Memory B cell (primary cell): ENCODE measurements at places on chromosomes 7 and 10.

- no peak for DNase-seq
These were observed 157.5 kb upstream of the PLXDC2 start for GRCh38 chr10:19658622-19659233.

GRCh38 chr10:17734432-17735080 is 17.4 kb upstream of the TMEM236 start:
- DNase-seq: no peak

GRCh38 chr10:105718207-105718995 is 1077.3 kb downstream of the SORCS3 start:
- no peak for DNase-seq

GRCh38 chr7:4725014-4725849 is 43.1 kb downstream of the FOXK1 start:
- DNase-seq: peak; percentile 37

GRCh38 chr10:35924759-35925158 is 282.7 kb upstream of the FZD8 start:
- no peak for DNase-seq

GRCh38 chr7:15446722-15447121 is 115.1 kb downstream of the AGMO start:
- no peak for DNase-seq

DNA sequence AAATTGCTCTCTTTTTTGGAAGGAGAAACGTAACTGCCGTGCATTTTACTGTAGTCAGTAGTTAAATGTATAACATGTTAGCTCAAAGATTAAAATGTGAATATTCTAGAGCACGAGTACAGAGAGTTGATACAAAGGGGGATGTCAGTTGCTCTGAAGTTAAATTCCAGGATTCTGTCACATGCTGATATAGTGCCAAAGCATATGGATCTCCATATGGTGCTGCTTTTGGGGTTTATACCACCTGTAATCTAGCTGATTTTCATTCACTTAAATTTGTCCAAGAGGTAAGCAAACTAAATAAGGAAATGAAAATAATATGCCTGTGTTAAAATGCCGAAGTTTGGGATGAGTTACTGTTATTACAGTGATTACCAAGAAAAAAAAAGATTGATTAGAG is 298.6 kb downstream of the EXOC4 start:
- DNase-seq: no peak

- DNase-seq: no peak
These were observed 733 bp downstream of the PRKCQ start for GRCh38 chr10:6579183-6579903.

DNA sequence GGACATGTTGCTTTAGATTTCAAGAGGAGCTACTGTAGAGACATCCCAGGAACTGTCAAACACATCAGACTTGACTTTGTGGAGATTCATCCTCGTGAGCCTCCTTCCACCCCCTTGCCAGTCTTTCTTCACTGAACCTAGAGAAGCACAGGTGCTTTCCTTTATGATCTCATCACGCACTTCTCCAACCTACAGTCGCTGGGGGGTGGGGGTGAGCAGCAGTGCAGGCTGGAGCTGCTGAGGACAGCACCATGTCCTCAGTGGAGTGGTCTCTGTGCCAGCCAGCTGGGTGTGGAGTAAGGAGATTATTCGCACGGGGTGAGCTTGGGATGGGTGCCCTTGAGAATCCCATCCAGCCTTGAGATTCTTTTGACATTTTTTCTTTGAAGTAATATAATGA is 88.1 kb downstream of the VOPP1 start:
- no peak for DNase-seq

- DNase-seq: no peak
These were observed 49.4 kb downstream of the GRID2IP start for GRCh38 chr7:6501586-6502564.

DNA sequence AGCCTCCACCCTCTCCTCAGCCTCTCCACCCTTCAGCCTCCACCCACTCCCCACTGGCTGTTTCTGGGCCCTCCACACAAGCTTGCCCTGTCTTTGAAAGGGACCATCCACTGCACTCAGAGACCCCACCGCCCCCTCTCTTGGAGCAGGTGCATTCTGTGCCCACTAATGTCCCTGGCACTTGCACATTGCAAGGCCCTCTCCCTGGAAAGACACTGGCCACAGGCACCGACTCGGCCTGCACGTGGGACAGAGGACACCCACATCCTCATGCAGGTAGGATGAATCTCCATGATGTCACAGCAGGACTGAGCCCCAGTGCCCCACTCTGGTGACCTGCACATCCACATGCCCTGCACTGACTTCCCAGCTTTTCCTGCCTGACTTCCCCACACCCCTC is 36.8 kb upstream of the EBF3 start:
- no peak for DNase-seq

DNA sequence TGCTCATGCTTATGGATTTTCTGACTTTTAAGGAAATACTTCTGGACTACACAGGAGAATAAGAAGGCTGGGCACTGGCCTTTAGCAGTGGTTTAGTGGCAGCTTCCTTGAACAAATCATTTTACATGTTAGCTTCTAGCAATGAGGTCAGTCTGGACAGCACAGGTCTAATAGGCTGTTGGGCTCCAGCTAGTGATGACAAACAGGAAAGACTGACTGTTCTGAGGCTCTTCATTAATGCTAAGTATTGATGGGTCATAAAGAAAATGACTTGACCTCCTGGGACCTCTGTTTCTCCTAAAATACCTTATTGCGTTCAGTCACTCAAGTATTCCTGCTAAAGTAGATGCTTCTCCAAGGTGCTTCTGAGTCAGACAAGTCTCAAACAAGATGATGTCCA is 4.9 kb upstream of the RHOBTB1 start:
- DNase-seq: no peak

DNA sequence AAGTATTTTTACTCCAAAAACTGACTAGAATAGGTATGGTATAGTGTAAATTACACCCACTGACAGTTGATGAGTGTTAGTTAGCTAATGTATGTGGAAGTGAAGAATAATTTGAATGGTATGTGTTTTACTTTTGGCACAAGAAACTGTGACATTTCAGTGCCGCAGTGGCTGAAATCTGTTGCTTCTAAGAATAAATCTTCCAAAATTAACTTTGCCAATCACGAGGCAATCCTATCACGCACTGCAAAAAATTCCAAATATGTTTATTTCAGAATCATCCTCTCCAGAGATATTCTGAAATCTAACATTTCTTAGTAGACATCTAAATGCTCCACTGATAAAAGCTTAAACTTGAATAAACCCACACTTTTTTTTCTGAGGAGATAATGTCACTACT is 61.2 kb downstream of the PCLO start:
- DNase-seq: no peak

DNA sequence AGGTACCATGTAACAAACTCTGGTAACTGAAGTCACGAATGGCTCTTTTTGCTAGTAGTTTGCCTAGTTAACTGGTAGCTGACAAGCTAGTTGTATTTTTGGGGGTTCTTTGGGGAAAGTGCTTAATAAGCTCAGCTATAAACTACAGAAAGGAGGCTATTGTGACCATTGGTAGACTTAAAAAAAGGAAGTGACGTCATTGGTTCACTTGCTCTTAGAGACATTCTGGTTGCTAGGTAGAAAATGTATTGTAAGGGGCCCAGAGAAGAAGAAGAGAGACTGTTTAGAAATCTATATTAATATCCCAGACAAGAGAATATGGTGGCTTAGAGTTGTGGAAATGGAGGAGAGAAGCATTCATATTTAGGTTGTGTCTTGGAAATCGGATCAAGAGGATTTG is 103.0 kb downstream of the NXPH1 start:
- no peak for DNase-seq
